ENCODE measurements at places on chromosomes 7 and 10. TPM values are rescaled to one million over a fixed set of nuclear protein-coding genes. Genes with fewer than 3 reads are reported as not detected.

DNA sequence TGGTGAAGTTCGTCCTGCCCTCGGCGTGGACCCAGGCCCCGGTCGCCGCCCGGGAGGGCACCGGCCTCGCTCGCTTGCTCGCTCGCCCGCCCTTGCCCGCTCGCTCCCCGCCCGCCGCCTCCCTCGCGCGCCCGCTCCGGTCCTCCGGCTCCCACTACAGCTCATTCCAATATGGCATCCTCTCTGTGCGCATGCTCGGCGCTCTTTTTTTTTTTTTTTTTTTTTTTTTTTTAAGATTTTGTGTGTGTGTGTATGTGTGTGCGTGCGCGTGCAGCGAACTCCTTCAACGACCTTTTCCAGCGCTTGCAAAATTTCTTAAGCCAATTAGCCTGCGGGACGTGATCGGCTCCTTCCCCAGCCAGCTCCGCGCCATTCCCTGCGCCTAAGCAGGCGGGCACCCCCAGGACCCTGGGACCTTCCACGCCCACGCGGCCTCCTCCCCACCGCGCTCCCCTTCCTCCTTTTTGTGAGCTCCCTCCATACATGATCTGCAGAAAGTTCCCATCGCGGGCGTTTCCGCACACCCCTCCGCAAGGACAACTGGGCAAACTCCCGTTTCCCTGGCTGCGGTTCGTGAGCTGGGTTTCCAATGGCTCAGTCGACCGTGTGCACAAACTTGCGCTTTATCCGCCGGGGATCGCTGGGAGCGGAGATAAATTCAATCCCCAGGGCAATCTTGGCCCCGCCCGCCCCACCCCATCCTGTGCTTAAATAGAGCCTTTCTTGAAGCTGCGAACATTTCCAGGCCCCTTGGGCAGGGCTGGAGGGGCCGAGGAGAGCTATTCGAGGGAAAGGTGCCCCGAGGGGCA lies at the start of gene SFMBT2:
TSS of gene SFMBT2 (minus strand) at position 173 of the 809 bp plus-strand sequence. CDS start 29,136 bp downstream, outside the sequence.
- no peaks in the 10 kb centered on the region for H3K4me1 ChIP-seq
- DNase-seq: peak; percentile 27
- H3K27me3 ChIP-seq: peaks cover 10% of the 10 kb centered on the region
- no peaks in the 10 kb centered on the region for H3K36me3 ChIP-seq
- H3K27ac ChIP-seq: peak within 1 kb of the TSS; percentile 32

GRCh38 chr10:46019569-46020343 lies 10.7 kb downstream of the NCOA4 start:
- no peaks in the 10 kb centered on the region for H3K27me3 ChIP-seq
- no peak overlapping the region for H3K27ac ChIP-seq
- H3K4me1 ChIP-seq: peaks cover 6% of the 10 kb centered on the region
- peaks cover 11% of the 10 kb centered on the region for H3K36me3 ChIP-seq

DNA sequence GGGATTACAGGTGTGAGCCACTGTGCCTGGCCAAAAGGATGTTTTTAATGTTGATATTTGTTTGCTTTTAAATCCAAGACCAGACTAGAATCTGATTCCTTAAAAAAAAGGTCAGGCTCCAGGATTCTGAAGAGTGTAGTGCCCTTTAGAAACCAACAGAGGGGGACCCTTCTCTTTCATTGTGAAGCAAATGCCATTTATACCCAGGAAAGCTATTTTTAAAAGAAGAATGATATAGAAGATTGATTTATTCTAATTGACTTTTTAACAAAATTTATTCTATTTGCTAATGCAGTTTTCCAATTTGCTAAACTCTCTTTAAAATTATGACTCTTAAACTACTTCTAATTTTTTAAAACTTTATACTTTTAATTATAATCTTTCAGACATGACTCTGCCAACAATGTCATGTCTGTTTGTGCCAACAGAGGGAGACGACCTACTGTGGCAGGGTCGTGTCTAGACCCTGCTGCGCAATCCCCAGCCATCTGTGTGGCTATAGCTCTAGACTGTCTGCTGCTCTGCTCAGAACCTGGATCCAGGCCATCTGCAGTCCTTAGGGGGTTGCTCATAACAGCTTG lies 201.0 kb upstream of the IMMP2L start:
- peak; percentile 55 for DNase-seq
- peaks cover 6% of the 10 kb centered on the region for H3K36me3 ChIP-seq
- no peak overlapping the region for H3K27ac ChIP-seq
- no peaks in the 10 kb centered on the region for H3K27me3 ChIP-seq
- peaks cover 6% of the 10 kb centered on the region for H3K4me1 ChIP-seq

GRCh38 chr10:12473491-12473890 lies 124.1 kb downstream of the CAMK1D start:
- no peak overlapping the region for H3K4me3 ChIP-seq
- peaks cover 6% of the 10 kb centered on the region for H3K4me1 ChIP-seq
- H3K36me3 ChIP-seq: no peaks in the 10 kb centered on the region
- no peak for DNase-seq
- no peaks in the 10 kb centered on the region for H3K27me3 ChIP-seq

DNA sequence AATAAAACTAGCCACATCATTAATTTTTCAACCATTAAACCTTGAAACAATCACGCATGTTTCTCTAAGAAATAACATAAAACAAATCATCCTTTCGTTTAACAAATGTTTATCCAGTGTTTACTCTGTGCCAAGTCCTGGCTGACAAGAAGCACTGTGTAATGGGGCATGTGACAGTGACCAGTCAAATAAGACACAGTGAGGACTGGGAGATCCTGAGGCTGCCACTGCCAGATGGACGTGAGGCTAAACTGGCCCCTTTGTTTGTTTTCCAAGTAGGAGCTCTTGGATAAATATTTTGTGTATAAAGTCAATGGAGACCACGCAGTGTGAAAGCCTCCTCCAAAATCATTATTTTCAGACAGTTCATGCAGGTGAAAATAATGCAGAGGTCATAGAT lies 626.2 kb downstream of the SUGCT start:
- no peak for DNase-seq
- no peaks in the 10 kb centered on the region for H3K36me3 ChIP-seq
- no peak overlapping the region for H3K27ac ChIP-seq
- H3K27me3 ChIP-seq: no peaks in the 10 kb centered on the region
- H3K4me3 ChIP-seq: no peak overlapping the region
- no peaks in the 10 kb centered on the region for H3K4me1 ChIP-seq

COL28A1 gene
- total RNA-seq: 0.26 TPM

LOXL4 gene
- 7.8 TPM for total RNA-seq

RAMP3 gene
- total RNA-seq: not detected

- peaks cover 16% of the 10 kb centered on the region for H3K4me1 ChIP-seq
- no peaks in the 10 kb centered on the region for H3K36me3 ChIP-seq
- H3K4me3 ChIP-seq: no peak overlapping the region
- DNase-seq: no peak
- H3K27ac ChIP-seq: no peak overlapping the region
- H3K27me3 ChIP-seq: no peaks in the 10 kb centered on the region
Measured at GRCh38 chr7:101736084-101736483, 81.3 kb upstream of the CUX1 start.

GRCh38 chr7:2247141-2247995 lies 5.3 kb downstream of the NUDT1 start:
- no peaks in the 10 kb centered on the region for H3K36me3 ChIP-seq
- H3K27ac ChIP-seq: no peak overlapping the region
- H3K27me3 ChIP-seq: no peaks in the 10 kb centered on the region
- H3K4me3 ChIP-seq: no peak overlapping the region
- peak; percentile 38 for DNase-seq
- peaks cover 30% of the 10 kb centered on the region for H3K4me1 ChIP-seq

GRCh38 chr10:86206240-86206579 lies 160.4 kb downstream of the GRID1 start:
- H3K27me3 ChIP-seq: no peaks in the 10 kb centered on the region
- H3K36me3 ChIP-seq: no peaks in the 10 kb centered on the region
- no peaks in the 10 kb centered on the region for H3K4me1 ChIP-seq
- H3K4me3 ChIP-seq: no peak overlapping the region
- no peak for DNase-seq

DNA sequence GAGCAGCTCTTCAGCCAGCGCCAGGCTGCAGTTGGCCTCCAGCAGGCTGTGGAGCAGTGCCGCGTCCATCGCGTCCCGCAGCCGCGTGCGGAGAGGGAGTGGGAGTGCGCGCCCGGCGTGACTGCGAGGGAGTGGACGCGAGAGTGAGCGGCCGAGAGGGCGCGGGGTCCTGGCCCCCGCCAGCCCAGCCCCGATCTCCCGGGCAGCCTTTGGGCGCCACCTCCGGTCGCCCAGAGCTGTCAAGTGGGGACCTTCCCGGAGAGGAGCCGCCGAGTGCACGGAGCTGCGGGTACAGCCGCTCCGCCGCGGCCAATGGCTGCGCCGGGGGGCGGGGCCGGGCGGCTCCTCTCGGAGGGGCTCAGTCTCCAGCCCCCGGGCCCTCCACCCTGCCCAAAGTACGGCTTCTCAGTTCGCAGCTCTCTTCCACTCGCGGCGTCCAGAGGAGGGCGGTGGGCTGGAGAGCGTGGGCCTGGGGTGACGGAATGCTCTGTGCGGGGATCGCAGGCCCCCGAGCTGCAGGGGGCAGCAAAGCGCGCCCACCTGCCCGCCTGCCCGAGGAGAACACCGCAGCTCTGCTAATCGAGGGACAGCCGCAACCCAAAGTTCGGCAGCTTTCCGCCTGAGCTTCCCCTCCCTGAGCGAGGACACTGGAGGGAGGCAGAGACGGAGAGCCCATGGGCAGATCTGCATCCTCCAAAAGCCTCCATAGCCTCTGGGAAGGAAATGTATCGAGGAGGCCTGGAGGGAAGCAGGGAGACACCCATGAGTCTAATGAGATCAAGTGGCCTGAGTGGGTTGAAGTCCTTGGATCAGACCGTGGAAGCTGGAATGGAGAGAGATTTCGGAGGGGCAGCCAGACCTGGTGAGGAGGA lies at the start of gene CRHR2:
TSS of gene CRHR2 (minus strand) at position 245 of the 872 bp plus-strand sequence. CDS start at position 69, 176 bp downstream.
- peaks cover 27% of the 10 kb centered on the region for H3K27me3 ChIP-seq
- H3K4me1 ChIP-seq: no peaks in the 10 kb centered on the region
- H3K36me3 ChIP-seq: no peaks in the 10 kb centered on the region
- no peak for DNase-seq
- H3K27ac ChIP-seq: no peak within 1 kb of the TSS
- no peak within 1 kb of the TSS for H3K4me3 ChIP-seq

GRCh38 chr10:21989453-21990154 lies 13.9 kb downstream of the DNAJC1 start:
- H3K36me3 ChIP-seq: peaks cover 6% of the 10 kb centered on the region
- H3K27ac ChIP-seq: no peak overlapping the region
- no peak overlapping the region for H3K4me3 ChIP-seq
- no peaks in the 10 kb centered on the region for H3K27me3 ChIP-seq
- H3K4me1 ChIP-seq: 0 out of 2 replicates have a peak, but pooled peaks cover 3% of the 10 kb centered on the region
